ENCODE measurements at places on chromosomes 1 and 21. TPM values are rescaled to one million over a fixed set of nuclear protein-coding genes. Genes with fewer than 3 reads are reported as not detected.

Gene PAQR6
- total RNA-seq: 2.1 TPM

Gene IFFO2
- total RNA-seq: 7.4 TPM

Gene SPRR2B
- not detected for total RNA-seq

Gene FMO4
- 3.8 TPM for total RNA-seq

Gene DMBX1
- not detected for total RNA-seq

Gene TSSK3
- total RNA-seq: not detected

Gene CA6
- total RNA-seq: not detected

Gene PLPPR4
- total RNA-seq: 0.13 TPM

Gene TNFRSF4
- total RNA-seq: 2.3 TPM

Gene TDRD10
- not detected for total RNA-seq

Gene CDC7
- total RNA-seq: 6.4 TPM

Gene TGFBR3
- 50.4 TPM for total RNA-seq

Gene AVPR1B
- not detected for total RNA-seq

Gene TP73
- 0.16 TPM for total RNA-seq

Gene GNAT2
- total RNA-seq: not detected

Gene APCS
- total RNA-seq: not detected

Gene CBR3
- 19.4 TPM for total RNA-seq

Gene MROH9
- total RNA-seq: not detected

Gene S100A3
- 7.1 TPM for total RNA-seq

Gene SUSD4
- not detected for total RNA-seq

Gene RNU1-2
- under 0.01 TPM for total RNA-seq

Gene F13B
- total RNA-seq: not detected

Gene CNKSR1
- total RNA-seq: not detected

Gene MEX3A
- 7.0 TPM for total RNA-seq

Gene LCE1E
- not detected for total RNA-seq

Gene RBM34
- 47.5 TPM for total RNA-seq

Gene ANGPTL1
- total RNA-seq: 8.2 TPM

Gene FMO2
- 23.1 TPM for total RNA-seq

Gene SMPDL3B
- total RNA-seq: 0.26 TPM

Gene OR2L8
- not detected for total RNA-seq

Gene CCDC190
- total RNA-seq: not detected

Gene TMEM81
- 1.3 TPM for total RNA-seq

Gene LAMC2
- 5.4 TPM for total RNA-seq

Gene ESPN
- 0.13 TPM for total RNA-seq

Gene LIX1L
- 26.5 TPM for total RNA-seq

Gene ANKRD34A
- total RNA-seq: 1.0 TPM

Gene SLC45A1
- total RNA-seq: 4.3 TPM

Gene TSPEAR
- total RNA-seq: not detected

Gene KPRP
- not detected for total RNA-seq

Gene OPTC
- not detected for total RNA-seq

Gene NSUN4
- 13.3 TPM for total RNA-seq

Gene LYPD8
- not detected for total RNA-seq

Gene CNIH3
- total RNA-seq: 7.6 TPM

Gene TNFRSF14
- total RNA-seq: 17.6 TPM

Gene HHIPL2
- not detected for total RNA-seq

Gene SRP9
- total RNA-seq: 305 TPM

Gene SV2A
- 26.8 TPM for total RNA-seq

Gene LPAR3
- total RNA-seq: 1.9 TPM

Gene PLEKHA6
- total RNA-seq: 3.7 TPM

Gene SLAMF9
- total RNA-seq: not detected

Gene RCSD1
- total RNA-seq: 0.39 TPM

Gene PGBD5
- total RNA-seq: 1.3 TPM

Gene LAX1
- not detected for total RNA-seq

Gene ITLN2
- total RNA-seq: not detected

Gene HEYL
- total RNA-seq: 0.48 TPM
